ENCODE measurements at places on chromosomes 6 and 20. TPM values are rescaled to one million over a fixed set of nuclear protein-coding genes. Genes with fewer than 3 reads are reported as not detected.

DNA sequence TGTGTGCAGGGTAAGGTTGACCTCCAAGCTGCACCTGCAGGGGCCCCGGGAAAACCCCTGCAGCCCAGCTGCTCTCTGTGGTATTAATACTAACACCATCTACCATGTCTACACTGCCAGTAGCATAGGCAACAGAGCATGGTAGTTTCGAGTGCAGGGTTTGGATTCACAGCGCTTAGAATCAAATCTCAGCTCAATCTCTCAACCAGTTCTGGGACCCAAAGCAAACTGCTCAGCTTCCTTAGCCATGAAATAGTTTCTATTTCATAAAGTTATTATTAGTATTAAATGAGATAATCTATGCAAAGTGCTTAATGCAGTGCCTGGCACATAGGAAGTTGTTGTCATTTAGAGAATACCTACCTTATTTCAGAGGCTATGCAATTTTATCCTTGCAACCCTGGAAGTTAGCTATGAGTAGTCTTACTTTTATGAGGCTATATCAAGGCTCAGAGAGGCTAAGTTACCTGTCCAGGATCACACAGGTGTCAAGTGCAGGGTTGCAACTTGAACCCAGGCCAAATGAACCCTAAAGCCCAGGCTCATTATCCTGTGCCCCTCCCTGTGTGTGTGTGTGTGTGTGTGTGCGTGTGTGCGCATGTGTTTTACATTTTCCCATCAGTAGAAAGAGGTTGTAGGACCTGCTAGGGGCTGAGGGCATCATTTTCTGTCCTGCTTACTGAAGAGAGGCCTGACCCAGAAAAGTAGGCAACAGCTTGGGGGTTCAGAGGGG, 27.6 kb upstream of the MRPS18A start:
- peaks cover 22% of the 10 kb centered on the region for H3K27me3 ChIP-seq
- no peak for DNase-seq
- no peaks in the 10 kb centered on the region for H3K36me3 ChIP-seq

DNA sequence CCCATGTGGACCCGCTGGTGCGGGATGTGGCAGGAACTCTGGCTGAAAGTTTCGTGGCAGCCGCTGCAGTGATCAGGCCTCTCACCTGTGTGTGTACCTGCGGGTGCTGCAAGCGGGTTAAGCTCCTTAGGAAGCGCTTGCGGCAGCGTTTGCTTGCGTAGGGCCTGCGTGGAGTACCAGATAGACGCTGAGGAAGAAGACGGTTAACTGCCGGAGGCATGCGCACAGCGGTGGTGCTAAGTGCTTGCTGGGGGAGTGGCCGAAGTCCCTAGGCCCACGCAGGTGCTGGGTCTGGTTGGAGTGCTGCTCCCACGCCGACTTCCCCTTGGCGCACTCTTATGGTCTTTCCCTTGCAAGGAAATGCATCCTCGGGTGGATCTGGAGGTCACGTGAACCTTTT, 23.0 kb downstream of the ZSCAN31 start:
- H3K27me3 ChIP-seq = peaks cover 55% of the 10 kb centered on the region
- no peaks in the 10 kb centered on the region for H3K4me1 ChIP-seq
- H3K36me3 ChIP-seq = peaks cover 7% of the 10 kb centered on the region
- H3K27ac ChIP-seq = no peak overlapping the region
- DNase-seq = no peak

DNA sequence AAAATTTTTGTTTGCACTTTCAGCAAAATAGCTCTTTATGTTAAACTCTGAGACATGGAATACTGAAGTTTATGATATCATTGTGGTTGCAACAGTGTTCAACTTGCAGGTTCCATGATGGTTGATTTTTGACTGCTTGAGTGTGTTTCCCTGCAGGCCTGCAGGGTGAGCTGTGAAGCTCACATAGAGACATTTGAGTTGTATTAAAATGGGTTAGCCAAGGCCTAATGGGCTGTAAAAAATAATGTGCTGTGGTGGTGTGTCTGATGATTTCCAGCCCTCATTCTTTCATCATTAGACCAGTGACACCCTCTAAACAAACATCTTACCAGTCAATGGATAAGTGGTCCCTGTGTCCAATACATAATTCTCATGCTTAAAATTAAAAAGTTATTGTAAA, 321.4 kb downstream of the FARS2 start:
- no peaks in the 10 kb centered on the region for H3K27me3 ChIP-seq
- peaks cover 4% of the 10 kb centered on the region for H3K4me1 ChIP-seq
- peaks cover 9% of the 10 kb centered on the region for H3K36me3 ChIP-seq
- no peak overlapping the region for H3K4me3 ChIP-seq

The NFATC2 gene
- total RNA-seq = 97.1 TPM
